Left lobe of liver (tissue), 2 donors: ENCODE measurements at places on chromosomes 1 and 21.

DNA sequence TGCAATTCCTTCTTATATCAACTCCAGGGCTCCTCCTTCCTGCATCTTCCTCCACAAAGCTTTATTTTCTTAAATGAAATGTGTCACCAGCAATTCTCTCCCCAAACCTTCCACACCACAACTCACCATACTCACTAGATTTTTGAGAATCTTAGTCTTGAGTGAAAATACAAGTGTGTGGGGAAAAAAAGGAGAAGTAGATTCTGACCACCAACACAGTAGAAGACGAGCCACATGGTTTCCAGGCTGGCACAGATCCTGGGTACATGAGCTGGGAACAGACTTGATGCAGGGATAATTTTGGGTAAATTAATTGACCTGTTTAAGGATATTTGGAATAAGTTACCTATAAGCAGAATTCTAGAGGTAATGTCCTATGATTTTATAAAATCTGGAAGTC, 72.8 kb upstream of the KCNJ15 start:
- no peak for DNase-seq

- peak; percentile 87 for DNase-seq
Measured at GRCh38 chr1:16888860-16889816, 6.6 kb upstream of the RNU1-2 start.

DNA sequence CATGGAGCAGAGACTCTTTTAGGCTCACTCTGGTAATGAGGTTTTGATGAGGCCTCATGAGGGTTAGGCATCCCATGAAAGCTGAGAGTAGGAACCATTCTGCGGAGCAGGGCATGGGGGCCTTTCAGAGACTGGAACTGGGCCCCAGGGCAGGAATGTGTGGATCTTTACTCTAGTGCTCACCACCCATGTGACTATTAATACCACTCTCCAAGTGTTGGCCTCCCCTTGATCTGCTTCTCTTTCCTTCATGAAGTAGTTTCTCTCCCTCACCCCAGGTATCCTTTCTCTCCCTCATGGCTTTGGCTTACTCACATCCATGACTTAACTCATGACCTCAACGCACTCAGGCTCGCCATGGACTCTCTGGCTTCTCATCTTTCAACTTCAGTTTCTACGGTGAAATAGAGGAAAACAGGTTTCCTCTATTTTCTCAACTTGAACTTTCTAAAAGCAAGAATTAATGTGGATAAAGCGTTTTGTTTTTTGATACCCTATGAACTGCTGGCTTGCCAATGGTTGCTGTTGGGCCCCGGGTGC, 50.5 kb upstream of the GADD45A start:
- no peak for DNase-seq

- DNase-seq, result no peak
Measured at GRCh38 chr1:185349556-185349955, 32.5 kb upstream of the IVNS1ABP start.

DNA sequence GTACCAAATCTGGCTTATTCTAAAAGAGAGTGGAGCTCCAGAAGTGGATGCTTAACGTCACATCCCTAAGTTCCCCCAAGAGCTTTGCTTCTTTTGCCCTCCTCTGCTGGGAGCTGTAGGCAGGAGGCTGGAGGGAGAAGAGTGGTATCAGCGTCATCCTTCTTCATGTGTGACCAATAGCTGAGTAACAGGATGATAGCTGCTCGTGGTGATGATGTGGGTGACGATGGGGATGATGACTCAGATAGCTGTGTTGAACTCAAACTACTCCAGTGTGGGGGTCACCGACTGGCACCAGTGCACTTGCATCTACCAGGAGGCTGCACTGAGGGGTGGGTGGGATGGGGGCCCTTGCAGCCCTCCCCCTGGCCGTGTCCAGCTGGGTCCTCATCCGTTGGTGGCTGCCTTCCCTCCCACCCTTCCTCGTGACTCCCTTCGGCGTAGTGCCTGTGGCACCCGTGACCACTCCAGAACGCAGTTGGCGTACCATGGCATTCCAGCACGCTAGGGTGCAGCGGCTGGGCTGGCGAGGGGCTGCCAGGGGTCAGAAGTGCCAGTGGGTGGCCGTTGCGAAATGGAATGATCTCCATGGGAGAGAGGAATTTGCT, 1.1 kb downstream of the IGFN1 start:
- DNase-seq, result no peak

DNA sequence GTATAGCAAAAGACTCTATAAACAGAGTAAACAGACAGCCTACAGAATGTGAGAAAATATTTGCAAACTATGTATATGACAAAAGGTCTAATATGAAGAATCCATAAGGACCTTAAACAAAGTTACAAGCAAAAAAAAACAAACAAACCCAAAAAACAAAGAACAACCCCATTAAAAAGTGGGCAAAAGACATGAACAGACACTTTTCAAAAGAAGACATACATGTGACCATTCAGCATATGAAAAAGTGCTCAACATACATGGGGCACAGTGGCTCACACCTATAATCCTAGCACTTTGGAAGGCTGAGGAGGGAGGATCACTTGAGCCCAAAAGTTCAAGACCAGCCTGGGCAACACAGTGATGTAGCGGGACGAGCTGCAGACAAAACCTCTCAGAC, 17.9 kb upstream of the OR2B11 start:
- no peak for DNase-seq

DNA sequence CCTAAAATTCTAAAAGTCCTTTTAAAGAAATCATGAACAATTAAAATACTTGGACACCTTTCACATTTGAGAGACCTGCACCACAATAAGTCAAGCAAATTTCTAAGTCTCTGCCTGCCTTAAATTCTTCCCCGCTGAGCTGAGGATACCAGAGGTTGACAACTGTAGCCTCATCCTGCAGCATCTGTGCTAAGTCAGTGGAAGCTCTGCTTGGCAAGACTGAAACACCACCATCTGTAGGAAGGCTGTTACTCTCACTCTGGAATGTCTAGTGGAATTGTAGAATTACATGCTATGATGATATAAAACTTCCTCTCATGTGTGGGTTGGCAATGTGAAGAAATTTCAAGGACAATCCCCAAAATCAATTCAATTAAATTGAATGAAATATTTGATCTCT, 1756.5 kb downstream of the NCAM2 start:
- no peak for DNase-seq

DNA sequence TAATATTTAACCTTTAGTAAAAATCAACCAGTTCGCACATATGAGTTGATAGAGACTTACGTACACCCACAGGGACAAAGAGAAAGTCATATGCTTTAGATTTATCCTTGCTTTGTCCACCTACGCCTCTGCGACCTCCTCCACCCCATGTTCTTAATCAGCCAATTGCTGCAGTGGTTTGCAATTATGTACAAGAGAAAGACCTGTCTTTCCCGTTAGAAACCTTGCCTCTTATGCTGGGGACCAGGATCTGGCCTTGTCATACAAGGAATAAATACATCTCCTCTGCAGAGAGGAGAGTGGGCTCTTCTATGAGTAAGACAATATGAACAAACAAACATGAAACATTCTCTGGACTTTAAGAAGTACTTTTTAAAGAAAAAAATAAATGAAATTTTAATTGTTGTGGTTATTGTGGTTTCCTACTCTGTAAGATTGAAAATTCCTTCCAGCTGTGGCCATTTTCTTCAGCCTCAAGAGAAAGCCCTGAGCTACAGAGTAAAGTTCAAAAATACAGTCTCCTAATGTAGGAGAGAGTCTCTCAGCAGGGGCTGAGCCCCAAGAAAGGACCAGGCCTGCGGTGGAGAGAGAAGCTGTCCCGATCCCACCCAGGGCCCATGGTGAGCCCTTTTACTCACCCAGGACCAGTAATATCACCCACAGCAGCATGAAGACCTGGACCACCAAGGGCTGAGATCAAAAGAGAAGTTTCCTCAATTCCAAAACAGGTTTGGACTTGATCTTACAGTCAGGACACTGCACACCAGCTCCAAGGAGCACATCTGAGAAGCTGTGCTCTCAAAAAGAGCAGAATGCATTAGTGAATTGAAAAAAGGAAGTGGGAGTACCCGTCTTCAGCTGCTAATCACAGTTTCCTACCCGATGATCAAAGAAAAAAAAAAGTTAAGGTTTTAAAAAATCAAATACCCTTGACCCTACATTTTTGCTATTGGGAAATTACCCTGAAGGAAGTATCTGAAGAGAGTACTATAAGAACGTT, at the start of gene FCRL5:
FCRL5 (minus strand) TSS at position 822 of the 1,000 bp plus-strand sequence; CDS start at position 669, 153 bp downstream.
- DNase-seq, result no peak

- peak; percentile 83 for DNase-seq
Measured at GRCh38 chr1:220983877-220984635, 104.8 kb downstream of the HLX start.

DNA sequence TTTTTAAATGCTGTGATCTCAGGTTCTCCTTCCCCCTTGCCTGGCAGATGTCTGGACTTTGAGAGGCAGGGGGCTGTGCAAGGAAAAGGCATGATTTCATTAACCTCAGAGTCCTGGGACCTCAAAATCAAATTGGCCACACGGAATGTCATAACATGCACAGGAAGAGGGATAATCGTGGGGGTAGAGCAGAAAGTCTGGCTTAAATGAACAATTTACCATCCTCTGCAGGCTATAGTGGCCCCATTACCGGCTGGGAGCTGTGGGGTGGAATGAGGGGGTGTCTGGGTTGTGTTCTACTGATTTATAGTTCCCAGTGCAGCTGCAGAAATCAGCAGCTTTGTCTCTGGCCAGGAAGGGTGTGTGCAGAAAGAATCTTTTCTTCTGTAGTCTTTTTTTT, 10.8 kb downstream of the OPRD1 start:
- DNase-seq, result no peak

- no peak for DNase-seq
Measured at GRCh38 chr1:220894025-220894923, 15.0 kb downstream of the HLX start.

GRCh38 chr1:81044708-81045107, 756.0 kb upstream of the ADGRL2 start:
- no peak for DNase-seq
